Caki2 (cell line): ENCODE measurements at places on chromosomes 11 and 22. TPM values are rescaled to one million over a fixed set of nuclear protein-coding genes. Genes with fewer than 3 reads are reported as not detected.

The MRPL16 gene
- total RNA-seq: 66.6 and 80.4 TPM in 2 replicates

The SMC1B gene
- 0.27 and 2.5 TPM in 2 replicates for total RNA-seq

The ANO1 gene
- total RNA-seq: not detected in 2 replicates

The PTPRCAP gene
- not detected in 2 replicates for total RNA-seq

The FAM180B gene
- total RNA-seq: not detected in 2 replicates

The APOA5 gene
- not detected in 2 replicates for total RNA-seq

The MYBPC3 gene
- total RNA-seq: not detected in 2 replicates

The OR8D4 gene
- not detected in 2 replicates for total RNA-seq
